ENCODE measurements at places on chromosomes 1 and 21. TPM values are rescaled to one million over a fixed set of nuclear protein-coding genes. Genes with fewer than 3 reads are reported as not detected.

DNA sequence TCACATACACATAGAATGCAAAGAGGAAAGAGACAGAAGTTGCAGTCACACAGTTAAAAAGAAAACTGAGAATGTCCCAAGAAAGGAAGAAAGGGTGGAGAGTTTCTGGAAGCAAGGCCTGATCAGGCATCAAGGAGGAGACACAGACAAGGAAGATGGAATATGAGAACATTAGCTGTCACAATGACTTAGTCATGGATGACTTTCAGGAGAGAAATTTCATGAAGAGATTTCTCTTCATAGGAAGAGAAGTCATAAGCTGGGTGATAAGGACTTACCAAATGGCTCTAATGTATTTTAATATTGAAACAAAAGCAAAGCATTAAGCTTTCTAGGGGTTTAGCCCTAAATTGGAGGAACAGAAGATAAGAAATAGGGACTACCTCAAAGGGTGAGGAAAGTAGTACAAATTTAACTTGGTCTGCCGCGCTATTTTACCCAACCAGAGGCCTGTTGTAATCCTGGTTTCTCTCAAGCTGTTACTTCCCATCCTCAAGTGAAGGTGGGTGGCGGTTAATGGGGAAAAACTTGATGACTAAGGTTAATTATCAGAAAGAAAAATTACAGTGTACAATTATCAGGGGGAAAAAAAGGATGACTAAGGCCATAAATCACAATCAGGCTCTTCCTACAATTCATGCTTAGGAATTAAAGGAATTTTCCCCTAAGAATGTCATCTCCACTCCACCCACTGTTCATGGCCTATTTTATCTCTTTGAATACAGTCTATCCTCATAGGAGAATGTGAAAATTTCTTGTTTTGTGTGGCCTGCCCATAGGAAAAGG lies 93.9 kb upstream of the ADGRL2 start:
- no peak for DNase-seq

DNA sequence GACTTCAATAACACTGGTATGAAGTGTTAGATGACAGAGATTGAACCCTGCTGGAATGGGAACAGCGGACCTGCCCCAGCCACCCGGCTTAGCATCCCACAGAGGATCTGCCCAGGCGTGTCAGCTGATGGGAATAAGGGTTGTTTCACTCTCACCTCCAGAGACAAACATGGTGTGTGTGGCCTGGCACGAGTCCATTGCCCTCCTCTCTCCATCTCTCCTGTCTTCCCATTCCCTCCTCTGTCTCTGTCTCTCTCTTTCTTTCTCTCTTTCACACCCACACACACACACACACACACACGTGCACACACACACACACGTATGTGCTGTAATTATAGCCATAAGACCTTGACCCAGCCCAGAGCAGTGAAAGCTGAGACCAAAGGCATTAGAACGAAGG lies 200.2 kb downstream of the HIVEP3 start:
- no peak for DNase-seq

DNA sequence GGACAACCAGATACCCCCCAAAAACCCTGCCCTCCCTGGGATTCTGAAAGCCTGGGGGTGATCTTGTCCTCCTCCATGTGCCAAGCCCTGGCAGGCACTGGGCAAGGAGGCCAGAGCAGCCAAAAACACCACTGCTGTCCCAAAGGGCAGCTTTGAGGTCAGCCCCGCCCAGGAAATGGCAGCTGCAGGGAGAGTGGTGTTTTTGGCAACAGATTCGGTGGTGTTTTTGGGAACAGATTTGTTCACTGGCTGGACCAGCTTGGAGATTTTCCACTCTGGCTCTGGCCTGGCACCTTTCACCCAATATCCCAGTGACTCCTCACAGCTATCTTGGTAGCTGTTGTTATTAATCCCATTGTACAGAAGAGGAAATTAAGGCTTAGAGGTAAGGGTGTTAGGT lies 34.7 kb downstream of the LRP8 start:
- no peak for DNase-seq

DNA sequence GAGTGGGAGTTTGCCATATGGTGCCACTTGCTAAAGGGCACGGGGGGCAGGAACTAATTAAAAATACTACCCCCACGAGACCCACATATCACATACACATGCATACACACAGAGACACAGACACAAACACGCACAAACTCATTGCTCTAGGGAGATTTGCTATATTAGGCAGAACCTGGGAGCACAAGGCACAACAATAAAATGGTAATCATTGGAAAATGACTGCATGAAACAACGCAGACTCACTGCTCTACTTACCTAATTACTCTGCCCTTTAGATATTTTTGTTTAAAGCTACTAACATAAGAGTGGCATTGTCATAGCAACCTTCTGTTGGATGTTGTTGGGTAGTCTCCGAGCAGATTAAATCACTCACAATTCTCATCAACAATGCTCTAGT lies 20.3 kb upstream of the RGS4 start:
- DNase-seq: no peak

DNA sequence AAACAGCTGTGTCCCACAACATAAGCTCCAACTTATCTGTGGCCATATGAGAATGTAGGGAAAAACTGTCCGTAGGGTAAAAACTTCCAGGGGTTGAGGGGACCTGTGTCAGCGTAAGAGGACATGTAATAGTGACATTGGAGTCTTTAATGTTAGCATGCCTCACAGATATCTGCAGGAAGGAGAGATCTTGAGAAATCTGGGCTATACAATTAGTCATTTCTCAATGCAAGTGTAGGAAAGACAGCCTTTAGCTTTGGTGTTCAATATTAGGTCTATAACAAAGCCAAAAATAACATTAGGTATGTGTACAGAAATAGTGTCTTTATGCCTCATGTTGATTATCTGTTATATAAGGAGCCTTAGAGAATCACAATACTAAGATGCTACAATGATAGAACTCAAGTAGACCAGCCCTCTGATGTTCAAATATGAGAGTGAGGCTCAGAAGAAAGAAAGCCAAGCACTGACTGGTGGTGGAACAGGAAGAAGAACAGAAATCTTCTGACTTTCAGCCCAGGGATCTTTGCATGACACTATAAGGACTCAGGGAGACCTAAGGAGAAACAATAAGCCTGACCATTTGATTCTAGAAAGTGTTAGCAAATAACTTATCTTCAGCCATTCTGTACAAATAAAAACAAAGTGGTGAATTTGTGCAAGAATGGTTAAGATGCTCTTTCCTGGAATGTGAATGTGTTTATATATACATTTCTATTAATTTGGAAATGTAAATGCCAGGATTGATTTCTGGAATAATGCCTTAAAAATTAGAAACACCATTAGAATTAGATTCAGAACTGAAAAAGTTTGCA lies 152.6 kb downstream of the ZC3H11B start:
- no peak for DNase-seq

DNA sequence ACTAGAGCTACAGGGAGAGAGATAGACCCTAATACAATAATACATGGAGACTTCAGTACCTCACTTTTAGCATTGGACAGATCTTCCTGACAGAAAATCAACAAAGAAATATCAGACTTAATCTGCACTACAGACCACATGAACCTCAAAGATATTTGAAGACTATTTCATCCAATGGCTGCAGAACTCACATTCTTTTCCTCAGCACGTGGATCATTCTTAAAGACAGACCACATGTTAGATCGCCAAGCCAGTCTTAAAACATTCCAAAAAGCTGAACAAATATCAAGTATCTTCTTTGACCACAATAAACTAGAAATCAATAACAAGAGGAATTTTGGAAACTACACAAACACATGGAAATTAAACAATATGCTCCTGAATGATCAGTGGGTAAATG lies 576.0 kb downstream of the KIF26B start:
- no peak for DNase-seq

DNA sequence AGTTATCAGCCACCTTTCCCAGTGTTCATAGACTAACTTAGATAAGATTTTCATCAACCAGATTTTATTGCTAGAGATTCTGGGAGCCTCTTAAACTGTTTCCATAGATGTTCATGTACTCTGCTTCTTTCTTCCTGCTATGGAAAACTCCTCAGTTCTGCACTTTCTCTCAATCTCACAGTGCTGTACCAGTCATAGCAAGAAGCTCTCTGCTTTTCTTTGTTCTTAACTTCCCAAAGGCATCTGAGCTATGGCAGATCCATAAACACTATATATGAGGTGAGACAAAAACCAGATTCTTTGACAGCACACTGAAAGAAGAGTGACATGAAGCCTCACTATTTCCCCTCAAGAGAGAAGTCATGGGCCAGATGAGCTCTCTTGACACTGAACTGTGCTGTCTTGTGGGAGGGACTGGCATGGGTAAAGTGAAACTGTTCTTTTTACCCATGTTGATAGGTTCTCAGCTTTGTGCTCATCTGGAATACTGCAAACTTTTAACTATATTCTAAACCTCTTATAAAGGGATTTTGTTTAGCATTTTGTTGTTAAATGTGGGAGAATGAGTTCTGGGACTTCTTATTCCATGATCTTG lies 64.2 kb upstream of the LYPLAL1 start:
- DNase-seq: no peak

GRCh38 chr1:119219711-119220110 lies 79.3 kb upstream of the WARS2 start:
- no peak for DNase-seq

DNA sequence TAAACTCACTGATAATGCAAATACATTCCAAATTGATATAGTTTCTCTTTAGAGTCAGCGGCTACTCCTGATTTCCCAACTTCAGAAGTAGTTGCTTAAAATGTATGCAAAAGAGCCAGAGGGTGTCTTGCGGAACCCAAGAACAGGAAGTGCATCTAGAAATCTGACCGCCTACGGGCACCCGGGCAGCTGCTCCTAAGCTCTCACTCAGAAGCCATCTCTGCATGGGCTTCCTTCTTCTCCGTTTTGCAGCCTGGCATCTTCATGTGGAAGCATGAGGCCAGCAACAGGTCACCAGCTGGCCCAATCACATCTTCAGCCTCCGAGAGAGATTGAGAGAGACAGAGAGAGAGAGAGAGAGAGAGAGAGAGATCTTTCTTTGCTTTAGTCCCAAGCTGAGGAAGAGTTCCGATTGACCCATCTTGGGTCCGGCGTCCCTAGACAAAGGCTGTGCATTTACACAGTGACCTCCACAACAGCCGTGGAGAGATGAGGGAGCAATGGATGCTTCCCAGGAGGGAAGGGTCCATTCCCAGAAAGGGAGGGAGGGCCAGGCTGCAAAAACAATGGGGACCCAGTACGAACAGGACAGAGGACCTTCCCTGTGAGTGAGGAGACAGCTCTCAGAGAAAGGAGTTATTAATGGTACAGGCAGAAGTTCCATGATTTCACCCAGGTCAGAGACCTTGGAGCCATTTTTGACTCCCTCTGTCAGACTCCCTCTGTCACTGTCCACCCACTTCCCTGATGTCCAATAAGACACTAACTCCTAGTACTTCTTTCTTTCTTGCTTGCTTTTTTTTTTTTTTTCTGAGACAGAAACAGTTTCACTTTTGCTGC lies 28.2 kb upstream of the SLC30A1 start:
- DNase-seq: no peak

GRCh38 chr1:109728870-109729269 lies 12.0 kb downstream of the GSTM3 start:
- no peak for DNase-seq

GRCh38 chr1:112702067-112702395 lies 4.9 kb downstream of the RHOC start:
- peak; percentile 30 for DNase-seq

DNA sequence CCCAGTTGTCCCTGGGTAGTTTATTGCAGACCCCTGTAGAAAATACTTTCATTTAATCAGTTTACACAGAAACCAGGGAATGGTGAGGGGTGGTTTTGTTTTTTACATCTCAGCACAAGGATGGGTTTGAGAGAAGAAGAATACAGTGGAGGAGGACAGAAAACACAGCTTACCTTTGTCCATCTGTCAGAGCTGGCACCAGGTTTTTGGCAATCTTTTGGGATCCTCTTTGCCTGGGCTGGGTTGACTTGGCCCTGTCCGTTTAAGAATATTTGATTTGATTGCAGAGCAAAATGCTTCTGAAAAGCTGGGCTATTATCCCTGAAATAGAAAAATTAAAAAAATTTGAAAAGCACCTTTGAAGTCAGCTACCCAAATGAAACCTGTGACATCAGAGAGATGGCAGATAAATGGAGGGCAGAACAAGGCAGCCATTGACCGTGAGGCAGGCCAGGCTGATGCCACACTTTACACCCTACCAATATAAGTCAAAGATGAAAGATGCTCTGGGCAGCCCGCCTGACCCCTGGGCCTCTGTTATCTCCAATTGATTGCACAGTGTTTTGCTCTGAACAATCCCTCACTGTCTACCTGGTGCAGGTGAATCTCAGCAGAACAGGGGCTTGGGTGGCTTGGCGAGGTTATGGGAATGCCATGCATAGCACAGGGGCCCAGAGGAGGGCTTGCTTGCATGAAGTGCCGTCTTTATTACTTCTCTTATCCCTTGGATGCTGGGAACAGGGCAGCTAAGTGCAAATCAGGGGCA lies 218.8 kb downstream of the LMX1A start:
- DNase-seq: no peak

- no peak for DNase-seq
Measured at GRCh38 chr1:17101261-17101660, 18.0 kb downstream of the PADI2 start.

DNA sequence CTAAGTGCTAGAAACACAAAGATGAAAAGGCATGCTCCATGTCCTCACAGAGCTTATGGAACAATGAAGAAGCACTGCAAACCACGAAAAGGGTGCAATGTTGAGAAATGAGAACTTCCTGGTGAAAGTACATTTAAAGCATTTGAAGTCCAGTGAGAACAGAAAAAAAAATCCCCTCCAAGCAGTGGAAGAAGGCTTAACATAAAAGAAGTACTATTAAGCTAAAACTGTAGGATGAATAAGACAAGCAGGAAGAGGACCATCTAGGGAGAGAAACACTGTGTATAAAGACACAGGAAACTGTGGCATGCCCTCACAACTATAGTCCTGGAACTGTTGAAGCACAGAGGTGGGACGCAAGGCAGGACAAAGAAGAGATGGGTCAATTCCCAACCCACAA lies 10.0 kb downstream of the TP53BP2 start:
- no peak for DNase-seq

GRCh38 chr1:12460911-12461621 lies 156.9 kb downstream of the DHRS3 start:
- no peak for DNase-seq

GRCh38 chr1:88825721-88826120 lies 65.6 kb downstream of the GTF2B start:
- no peak for DNase-seq

The MAN1C1 gene
- total RNA-seq: 7.3 TPM

The CDCA8 gene
- 2.7 TPM for total RNA-seq

The RNF186 gene
- total RNA-seq: not detected

The OR2AK2 gene
- total RNA-seq: not detected

The RHBG gene
- 14.8 TPM for total RNA-seq

The HRNR gene
- total RNA-seq: not detected

The MAP3K21 gene
- total RNA-seq: 7.2 TPM

The OR2M7 gene
- total RNA-seq: not detected
